ENCODE measurements at places on chromosomes 7 and 10.

DNA sequence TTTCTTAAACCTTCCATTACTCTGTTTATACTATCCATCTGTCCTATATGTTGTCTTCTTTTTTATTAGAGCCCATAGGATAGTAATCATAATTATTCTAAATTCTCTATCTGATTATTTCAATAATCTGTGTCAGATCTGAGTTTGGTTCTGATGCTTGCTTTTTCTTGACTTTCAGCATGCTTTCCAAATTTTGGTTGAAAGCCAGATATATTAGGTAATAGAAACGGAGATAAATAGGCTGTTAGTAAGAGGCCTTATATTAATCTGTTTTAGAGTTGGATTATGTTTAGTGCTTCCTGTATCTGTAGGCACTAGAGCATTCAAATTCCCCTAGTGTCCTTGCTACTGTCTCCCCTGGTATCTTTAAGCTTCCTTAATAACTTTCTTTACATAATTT, 939.9 kb upstream of the GHITM start:
- no peak for DNase-seq

DNA sequence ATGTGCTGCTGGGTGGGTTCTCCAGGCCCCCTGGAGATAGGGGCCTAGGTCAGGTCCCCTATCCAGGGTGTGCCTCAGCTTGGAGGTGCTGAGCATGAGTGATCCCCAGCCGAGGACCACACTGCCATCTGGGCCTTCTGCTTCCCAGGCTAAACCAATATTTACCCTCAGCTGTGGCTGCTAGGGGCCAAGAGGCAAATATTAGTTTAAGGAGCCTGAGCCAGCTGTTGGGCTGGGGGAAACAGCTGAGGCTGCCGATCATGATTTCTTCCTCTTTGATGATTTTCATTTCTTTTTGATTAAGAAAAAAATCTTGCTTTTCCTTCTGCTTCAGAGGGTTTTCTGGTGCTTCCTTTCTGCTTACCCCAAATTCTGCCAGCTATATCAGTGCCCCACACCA, 83.4 kb downstream of the NEURL1 start:
- DNase-seq = no peak

DNA sequence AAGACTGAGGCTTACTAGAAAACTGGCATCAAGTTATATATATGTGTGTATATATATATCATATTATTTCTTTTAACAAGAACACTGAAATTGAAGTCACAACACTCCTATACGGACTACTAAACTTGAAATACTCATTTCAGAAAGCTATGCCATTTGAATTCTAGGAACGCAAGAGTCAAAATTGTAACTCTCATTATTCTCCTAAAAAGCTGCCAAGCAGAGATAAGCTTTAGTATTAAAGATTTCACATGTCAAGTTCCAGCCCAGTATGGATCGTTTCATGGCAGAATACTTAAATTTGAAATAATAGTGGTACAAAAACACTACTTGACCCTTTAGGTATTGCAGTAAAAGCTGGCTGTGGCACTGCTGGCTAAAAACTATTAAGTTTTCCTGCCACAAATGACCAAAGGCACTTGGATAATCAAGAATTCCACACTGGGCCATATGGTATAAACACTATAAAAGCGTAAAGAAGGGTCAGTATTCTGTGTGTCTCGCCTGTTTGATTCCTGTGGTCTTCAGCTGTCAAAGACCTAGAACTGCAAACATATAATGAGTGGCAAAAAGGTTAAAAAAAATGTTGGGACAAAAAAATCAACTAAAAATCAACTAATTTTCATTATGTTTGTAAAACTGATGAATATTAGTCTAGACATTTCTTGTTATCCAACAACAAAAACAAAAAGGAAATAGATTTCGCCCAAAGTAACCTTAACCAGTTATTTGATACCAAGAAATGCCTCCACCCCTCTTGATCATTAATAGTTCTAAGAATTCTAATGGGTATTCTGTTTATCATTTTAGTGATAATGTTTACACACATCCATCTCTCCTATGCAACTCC, 2.4 kb downstream of the CCDC71L start:
- no peak for DNase-seq

GRCh38 chr7:156105337-156106106, 293.3 kb upstream of the SHH start:
- DNase-seq = no peak

DNA sequence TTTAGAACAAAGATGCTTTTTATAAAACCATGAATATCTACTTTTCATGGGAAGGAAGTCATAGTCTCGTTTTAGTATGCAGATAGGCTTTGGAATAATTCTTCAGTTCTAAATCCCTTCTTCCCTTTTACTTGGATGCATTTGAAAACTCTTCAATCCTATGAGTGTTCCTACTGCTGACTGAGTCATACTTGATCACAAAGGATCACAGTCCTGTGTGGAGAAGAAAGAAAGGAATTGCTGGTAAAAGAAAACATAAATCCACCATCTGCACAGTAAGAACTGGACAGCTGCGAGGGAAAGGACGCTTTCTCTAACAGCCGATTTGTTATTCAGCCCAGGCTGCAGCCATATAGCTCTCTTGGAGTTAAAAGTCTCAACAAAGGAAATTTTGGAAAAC, 209.9 kb downstream of the SEMA3E start:
- no peak for DNase-seq
